ENCODE measurements at places on chromosomes 1 and 21. TPM values are rescaled to one million over a fixed set of nuclear protein-coding genes. Genes with fewer than 3 reads are reported as not detected.

- H3K27me3 ChIP-seq: no peaks in the 10 kb centered on the region
- peak; percentile 38 for DNase-seq
- H3K27ac ChIP-seq: no peak overlapping the region
These were observed 3.3 kb downstream of the CROCC start for GRCh38 chr1:16924919-16925477.

GRCh38 chr1:230691615-230692014, 22.3 kb downstream of the AGT start:
- DNase-seq: no peak
- no peak overlapping the region for H3K4me3 ChIP-seq
- peaks cover 18% of the 10 kb centered on the region for H3K36me3 ChIP-seq
- no peak overlapping the region for H3K27ac ChIP-seq
- H3K4me1 ChIP-seq: no peaks in the 10 kb centered on the region

DNA sequence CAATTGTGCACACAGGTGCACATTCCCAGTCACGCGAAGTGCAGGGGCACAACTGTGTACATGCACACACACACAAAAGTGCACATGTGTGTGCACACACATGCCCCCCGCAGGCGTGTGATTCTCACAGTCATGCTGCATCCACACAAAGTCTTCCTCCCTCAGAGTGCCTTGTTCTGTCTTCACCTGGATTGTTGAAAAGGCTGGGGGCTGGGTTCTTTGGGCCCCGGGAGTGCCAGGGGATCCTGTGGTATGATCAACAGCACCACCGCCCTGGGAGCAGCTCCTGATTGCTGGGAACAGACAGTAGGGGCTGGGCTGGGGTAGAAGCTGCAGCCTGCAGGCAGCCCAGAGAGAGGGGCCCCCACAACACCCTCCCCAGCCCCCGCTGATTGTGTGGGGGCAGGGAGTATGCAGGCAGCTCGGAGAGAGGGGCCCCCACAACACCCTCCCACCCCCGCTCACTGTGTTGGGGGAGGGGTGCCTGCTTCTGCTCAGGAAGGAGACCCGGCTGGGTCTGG, 3.4 kb downstream of the COL18A1 start:
- H3K4me3 ChIP-seq: peak overlapping the region; percentile 32
- peaks cover 26% of the 10 kb centered on the region for H3K36me3 ChIP-seq
- no peak overlapping the region for H3K27ac ChIP-seq
- no peaks in the 10 kb centered on the region for H3K27me3 ChIP-seq

DNA sequence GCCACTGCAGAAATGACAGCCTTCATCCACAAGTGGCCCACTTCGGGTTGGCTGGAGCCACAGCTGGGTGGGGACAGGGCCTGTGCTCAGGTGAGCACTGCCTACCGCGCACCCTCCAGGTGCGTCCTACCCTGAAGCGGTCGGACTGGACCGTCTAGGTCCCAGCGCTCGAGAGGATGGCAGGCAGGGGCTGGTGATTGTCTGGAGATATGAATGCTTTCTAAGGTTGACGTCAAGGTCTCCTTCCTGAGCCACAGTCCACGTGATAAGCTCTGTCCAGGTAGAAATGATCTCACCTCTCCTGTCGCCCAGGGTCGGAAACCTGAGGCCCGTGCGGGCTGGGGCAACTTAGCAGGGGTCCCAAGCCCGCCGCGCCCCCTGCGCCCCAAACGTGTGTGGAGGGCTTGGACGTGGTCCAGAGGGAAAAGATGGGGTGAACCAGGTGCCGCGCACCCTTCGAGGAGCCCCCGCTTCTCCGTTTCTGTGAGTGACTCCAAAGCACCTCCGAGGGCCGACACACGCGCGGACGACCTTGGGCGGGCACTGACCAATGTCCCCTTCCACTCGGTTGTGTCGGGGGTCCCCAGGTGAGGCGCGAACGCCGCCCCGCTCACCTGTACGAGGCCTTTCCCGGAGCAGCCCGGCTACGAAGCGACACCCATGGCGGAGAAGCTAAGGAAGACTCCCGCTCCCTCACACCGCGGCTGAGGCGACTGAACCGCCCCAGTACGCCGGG, 853 bp upstream of the DOP1B start:
- no peaks in the 10 kb centered on the region for H3K36me3 ChIP-seq
- DNase-seq: peak; percentile 47
- no peak overlapping the region for H3K27ac ChIP-seq
- no peaks in the 10 kb centered on the region for H3K4me1 ChIP-seq

DNA sequence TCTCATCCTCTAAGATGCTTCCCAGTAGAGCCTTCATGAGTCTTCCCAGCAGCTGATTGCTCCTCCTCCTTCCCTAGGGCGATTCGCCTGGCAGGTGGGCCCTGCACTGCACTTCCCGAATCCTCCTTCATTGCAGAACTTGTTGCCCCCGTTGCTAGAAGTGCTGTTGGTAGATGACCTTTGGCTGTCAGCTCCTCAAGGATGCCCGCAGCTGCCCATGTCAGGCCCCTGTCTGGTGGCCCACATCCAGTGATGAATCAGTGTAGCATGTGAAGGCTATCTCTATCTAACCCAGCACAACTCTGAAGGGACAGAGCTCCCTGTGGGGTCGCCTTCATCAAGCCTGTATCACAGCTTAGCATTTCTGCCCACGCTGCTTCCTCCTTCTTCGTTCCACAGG, 52.1 kb upstream of the F3 start:
- no peaks in the 10 kb centered on the region for H3K36me3 ChIP-seq
- no peak overlapping the region for H3K4me3 ChIP-seq
- H3K4me1 ChIP-seq: no peaks in the 10 kb centered on the region
- no peak overlapping the region for H3K27ac ChIP-seq
- no peak for DNase-seq
- no peaks in the 10 kb centered on the region for H3K27me3 ChIP-seq

- H3K27me3 ChIP-seq: no peaks in the 10 kb centered on the region
- no peak overlapping the region for H3K4me3 ChIP-seq
These were observed 173.6 kb downstream of the ADGRL2 start for GRCh38 chr1:81974222-81974841.

- no peaks in the 10 kb centered on the region for H3K36me3 ChIP-seq
- no peaks in the 10 kb centered on the region for H3K27me3 ChIP-seq
- DNase-seq: no peak
- H3K27ac ChIP-seq: no peak overlapping the region
These were observed 357.4 kb upstream of the ADGRL2 start for GRCh38 chr1:81443288-81443687.

DNA sequence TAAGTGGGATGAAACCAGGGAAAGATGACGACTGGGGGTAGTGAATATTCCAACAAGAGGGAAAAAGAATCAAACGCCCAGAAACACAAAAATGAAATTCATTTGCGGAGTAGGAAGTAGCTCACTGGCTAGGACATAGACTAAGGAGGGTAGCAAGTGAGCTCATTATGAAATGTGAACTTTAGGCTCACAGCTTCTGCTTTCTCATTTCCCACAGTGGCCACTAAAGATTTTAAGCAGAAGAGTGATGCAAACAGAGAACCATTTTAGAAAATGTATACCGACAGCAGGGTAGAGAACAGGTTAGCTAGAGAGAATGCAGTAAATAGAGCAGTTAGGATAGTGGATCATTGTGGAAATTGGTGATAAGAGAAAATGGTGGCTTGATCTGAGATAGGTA, 3.5 kb downstream of the CD48 start:
- no peak overlapping the region for H3K27ac ChIP-seq
- no peaks in the 10 kb centered on the region for H3K36me3 ChIP-seq
- no peak overlapping the region for H3K4me3 ChIP-seq
- no peaks in the 10 kb centered on the region for H3K4me1 ChIP-seq
- DNase-seq: no peak
- no peaks in the 10 kb centered on the region for H3K27me3 ChIP-seq

DNA sequence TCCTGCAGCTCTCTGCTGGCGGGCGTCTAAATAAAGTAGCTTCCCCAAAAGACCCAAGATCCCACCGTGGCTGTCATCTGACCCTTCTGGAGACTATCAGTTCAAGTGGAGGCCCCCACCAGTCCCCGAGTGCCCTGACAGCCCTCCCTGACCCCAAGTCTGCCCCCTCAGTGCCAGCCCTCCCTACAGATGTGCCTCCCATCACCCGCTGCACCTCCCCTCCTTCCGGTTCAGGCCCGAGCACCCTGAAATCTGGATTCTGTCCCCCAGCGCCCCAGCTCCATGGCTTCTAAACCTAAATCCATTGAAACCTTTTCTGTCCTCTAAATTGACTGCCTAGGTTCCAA, 595 bp downstream of the IL10RB start:
- DNase-seq: no peak
- no peaks in the 10 kb centered on the region for H3K27me3 ChIP-seq
- H3K4me3 ChIP-seq: peak overlapping the region; percentile 84
- no peaks in the 10 kb centered on the region for H3K4me1 ChIP-seq
- no peaks in the 10 kb centered on the region for H3K36me3 ChIP-seq

DNA sequence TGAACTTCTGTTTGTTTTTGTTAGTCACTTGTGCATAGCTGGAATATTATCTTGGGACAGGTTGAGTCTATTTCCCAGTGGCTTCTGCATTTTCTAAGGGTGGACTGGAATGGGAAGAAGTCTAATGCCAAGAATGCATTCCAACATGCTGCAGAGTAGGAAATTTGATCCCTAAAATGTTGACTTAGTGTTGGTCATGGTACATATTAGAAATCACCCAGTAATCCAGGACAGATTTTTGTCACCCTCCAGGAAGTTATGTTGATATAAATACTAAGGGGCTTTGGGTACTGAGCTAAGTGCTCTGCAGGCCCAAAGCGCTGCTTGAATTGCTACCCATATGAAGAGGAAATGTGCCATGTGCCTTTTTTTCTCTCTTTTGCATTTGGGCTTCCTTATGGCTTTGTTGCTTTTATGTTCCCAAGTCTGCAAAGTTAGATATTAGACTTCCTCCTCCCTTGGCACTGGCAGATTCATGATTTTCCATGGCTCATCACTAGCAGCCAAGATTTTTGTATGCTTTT, 10.0 kb downstream of the ARID1A start:
- no peak for DNase-seq
- no peak overlapping the region for H3K27ac ChIP-seq
- peaks cover 10% of the 10 kb centered on the region for H3K36me3 ChIP-seq
- H3K4me3 ChIP-seq: no peak overlapping the region
- H3K27me3 ChIP-seq: no peaks in the 10 kb centered on the region

DNA sequence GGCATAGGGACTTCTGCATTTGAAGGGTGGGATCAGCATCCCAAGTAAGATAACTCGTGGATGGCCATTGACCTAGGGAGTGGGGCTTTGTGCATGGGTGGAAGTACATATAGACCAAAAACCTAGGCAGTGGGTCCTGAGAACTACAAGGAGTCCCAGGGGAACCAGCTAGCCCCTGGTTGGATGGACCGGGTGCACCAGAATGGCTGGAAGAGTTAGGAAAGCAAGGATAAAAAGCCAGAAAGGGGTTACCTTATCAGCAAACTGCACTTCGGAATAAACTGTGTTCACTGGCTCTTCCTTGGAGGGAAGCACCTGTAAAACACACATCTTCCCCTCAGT, 26.6 kb upstream of the SLAMF6 start:
- H3K4me3 ChIP-seq: no peak overlapping the region
- H3K36me3 ChIP-seq: no peaks in the 10 kb centered on the region
- H3K27me3 ChIP-seq: no peaks in the 10 kb centered on the region
- DNase-seq: no peak
- no peaks in the 10 kb centered on the region for H3K4me1 ChIP-seq
- no peak overlapping the region for H3K27ac ChIP-seq

DNA sequence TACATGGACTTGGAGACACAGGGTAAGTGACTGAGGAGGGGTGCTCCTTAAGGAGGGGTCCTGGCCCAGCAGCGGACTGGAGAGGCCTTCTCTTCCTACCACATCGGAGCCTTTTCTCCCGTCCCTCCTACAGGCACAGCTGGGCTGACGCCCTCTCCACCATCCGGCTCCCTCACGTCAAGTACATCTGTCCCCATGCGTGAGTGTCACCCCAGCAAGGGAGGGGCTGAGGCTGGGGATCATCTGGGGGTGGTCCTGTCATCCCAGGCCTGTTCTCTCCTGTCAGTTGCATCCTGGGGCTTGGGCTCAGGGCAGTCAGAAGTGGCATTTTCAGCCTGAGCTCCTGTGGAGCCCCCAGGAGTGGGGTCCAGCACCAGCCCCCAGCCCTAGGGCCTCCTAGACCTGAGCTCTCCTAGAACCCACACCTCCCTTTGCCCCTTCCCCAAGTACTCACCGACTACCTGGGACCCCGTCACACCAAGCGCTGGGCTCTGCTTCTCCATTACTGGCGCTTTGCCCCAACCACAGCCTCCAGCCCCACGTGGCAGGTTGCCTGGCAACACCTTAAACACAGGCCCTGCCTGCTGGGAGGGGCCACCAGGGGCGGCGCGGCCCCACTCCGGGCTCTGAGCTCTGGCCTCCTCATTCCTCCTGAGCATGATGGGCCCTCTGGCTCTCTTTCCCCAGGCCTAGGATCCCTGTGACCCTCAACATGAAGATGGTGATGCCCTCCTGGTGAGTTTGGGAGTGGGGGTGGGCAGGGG, 2.3 kb downstream of the LYPLA2 start:
- no peaks in the 10 kb centered on the region for H3K27me3 ChIP-seq
- peak overlapping the region; percentile 99 for H3K4me3 ChIP-seq
- DNase-seq: no peak
- no peaks in the 10 kb centered on the region for H3K4me1 ChIP-seq
- peaks cover 28% of the 10 kb centered on the region for H3K36me3 ChIP-seq
- no peak overlapping the region for H3K27ac ChIP-seq

DNA sequence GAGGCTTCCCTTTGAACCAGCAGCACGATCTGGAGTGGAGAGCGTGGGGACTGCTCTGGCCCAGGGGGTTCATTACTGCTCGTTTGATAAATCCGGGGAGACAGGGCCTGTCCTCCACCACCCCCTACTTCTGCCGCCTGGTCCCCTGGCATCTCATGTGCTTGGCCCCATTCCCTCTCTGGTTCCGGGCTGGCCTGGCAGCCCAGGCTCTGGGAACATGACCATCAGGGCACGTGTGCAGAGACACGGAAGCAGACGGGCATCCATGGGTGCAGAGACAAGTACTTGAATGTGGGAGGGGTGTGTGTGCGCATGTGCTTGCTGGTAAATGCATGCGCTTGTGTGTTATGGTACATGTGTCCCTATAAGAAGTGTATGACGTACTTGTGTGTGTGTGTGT, 75.5 kb downstream of the KIRREL1 start:
- H3K4me3 ChIP-seq: no peak overlapping the region
- no peaks in the 10 kb centered on the region for H3K27me3 ChIP-seq
- H3K36me3 ChIP-seq: peaks cover 4% of the 10 kb centered on the region
- peaks cover 7% of the 10 kb centered on the region for H3K4me1 ChIP-seq

GRCh38 chr1:205354259-205355074, 2.3 kb downstream of the KLHDC8A start:
- H3K36me3 ChIP-seq: no peaks in the 10 kb centered on the region
- H3K4me3 ChIP-seq: no peak overlapping the region
- H3K4me1 ChIP-seq: peaks cover 16% of the 10 kb centered on the region
- H3K27me3 ChIP-seq: no peaks in the 10 kb centered on the region
- H3K27ac ChIP-seq: no peak overlapping the region
- DNase-seq: no peak

SPRR2E gene
- not detected for total RNA-seq

CCSAP gene
- 8.5 TPM for total RNA-seq

NOS1AP gene
- total RNA-seq: 8.1 TPM

MEF2D gene
- total RNA-seq: 18.7 TPM

CASQ1 gene
- 0.55 TPM for total RNA-seq

USH2A gene
- total RNA-seq: 0.04 TPM

DHCR24 gene
- 318 TPM for total RNA-seq

TNNI3K gene
- total RNA-seq: not detected

All from H9 (cell line).